Retinal pigment epithelial cell (primary cell): ENCODE measurements at places on chromosomes 12 and 14.

GRCh38 chr14:74910556-74910955 lies 12.5 kb downstream of the RPS6KL1 start:
- DNase-seq: no peak

- DNase-seq: peak; percentile 25
Measured at GRCh38 chr14:21037156-21037555, 2.5 kb upstream of the RNASE13 start.

- no peak for DNase-seq
Measured at GRCh38 chr12:50699940-50700339, 64.0 kb upstream of the ATF1 start.

DNA sequence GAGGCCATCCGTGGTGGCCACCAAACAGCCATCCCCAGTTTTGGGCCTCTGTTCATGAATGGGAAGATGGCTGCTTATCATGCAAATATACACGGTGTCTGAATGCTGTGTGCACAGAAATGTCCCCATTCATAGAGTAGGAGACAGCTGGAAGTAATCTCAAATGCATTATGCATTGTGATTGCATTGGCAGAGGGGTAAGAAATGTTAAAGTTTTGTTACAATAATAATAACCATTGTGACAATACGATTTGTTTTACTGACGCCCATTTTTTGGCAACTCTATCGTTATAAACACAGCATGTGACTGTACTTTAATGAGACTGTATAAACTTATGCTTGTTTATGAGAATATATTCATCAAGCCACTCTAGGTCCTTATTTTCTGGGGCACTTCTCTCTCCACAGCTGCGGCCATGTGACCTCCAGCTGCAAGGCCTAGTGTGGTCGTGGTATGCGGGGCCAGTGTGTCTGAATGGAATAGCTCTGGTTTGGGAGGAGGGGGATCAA lies 474.3 kb downstream of the VRK1 start:
- no peak for DNase-seq

DNA sequence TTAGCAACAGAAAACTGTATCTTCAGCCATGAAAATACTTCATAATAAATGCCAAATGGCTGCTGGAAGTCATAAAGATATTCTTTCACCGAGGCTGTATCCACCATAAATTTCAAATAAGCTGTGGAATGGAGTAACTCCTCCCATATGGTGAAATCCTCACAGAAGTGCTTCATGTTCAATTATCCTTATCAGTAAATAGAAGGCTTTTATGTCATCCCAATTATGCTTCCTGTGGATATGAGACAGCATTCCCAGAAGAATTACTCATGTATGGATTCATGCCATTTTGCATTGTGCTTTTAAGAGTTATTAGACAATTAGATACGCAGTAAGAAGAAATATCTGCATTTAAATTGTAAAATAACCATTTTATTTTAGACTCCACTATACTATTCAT lies 99.0 kb downstream of the RTN1 start:
- DNase-seq: peak; percentile 34

GRCh38 chr12:111030800-111031199 lies 110.4 kb upstream of the MYL2 start:
- no peak for DNase-seq

DNA sequence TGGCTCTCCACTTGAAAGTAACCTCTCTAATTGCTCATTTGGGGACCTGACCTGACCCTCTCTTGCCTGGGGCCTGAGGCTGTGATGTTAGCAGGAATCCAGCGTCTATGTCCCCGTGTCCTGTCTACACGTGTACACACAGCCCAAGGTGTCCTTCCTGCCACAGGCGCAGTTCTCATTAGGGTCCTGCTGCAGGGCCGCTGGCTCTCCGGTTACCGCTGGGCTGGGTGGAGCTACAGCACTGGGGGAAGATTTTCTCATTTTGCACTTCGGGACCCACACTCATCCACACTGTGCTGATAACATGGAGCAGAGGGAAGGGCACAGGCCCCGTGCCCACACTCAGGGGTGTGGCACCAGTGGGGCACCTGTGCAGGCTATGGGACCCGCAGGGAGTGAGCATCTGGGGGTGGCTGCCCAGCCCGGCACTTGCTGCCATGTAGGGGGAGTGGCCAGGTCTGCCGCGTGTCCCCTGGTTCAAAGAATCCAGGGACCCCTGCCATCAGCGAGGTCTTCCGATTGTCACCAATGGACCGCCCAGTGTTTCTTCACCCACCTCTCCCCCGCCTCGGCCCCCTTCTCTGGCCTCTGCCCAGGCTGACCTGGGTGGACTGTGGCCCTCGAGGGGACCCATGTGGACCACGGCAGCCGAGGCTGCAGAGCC lies 98.7 kb upstream of the SFSWAP start:
- DNase-seq: no peak

DNA sequence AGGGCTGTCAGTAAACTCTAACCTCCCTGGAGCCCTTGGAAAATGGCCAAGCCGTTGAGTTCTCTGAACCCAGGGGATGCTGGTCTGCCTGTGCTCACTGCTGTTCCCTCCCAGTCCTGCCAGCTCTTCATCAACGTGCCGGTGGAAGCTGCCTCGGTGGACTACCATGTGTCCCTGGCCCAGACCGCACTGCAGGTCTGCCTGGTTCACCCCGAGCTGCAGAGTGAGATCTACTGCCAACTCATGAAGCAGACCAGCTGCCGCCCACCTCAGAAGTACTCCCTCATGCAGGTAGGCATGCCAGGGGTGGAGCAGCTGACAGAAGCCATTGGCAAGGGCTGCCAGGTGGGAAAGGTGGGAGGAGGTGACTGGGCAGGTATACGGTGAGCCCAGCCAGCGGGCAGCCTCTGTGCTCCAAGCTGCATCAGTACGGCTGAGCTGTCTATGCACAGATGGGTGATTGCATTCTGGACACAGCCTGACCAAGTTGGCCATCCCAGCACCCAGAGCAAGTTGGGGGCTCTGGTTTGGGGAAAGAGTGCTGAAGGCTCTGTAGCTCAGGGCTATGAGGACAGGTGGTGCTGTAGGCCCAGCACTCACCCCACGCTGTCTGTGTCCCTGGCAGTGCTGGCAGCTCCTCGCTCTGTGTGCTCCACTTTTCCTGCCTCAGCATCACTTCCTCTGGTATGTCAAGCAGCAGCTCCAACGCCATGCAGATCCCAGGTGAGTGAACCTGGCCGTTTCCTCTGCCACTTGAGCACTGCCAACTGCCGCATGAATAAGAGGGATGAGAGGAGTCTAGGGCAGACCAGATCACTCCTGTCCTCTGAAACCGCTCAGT lies 21.9 kb downstream of the PIGH start:
- no peak for DNase-seq

DNA sequence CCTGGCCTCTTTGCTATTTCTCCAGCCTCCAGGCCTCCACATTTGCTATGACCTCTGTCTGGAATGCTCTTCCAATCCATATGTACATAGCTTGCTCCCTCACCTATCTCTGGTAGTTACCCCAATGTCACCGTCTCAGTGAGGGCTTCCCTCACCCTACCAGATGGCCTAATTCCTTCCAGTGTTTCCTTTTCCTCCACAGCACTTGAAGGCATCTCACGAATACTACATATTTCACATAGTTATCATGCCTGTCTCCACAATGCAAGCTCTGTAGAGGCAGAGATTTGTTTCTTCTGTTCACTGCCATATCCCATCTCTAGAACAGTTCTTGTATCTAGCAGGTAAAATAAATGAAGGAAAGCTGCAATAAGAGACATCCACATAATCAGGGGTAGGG lies 21.3 kb upstream of the HSP90B1 start:
- DNase-seq: no peak

GRCh38 chr14:100500128-100500527 lies 87.1 kb downstream of the BEGAIN start:
- no peak for DNase-seq

- DNase-seq: no peak
Measured at GRCh38 chr14:69994002-69994401, 114.8 kb downstream of the SMOC1 start.

- DNase-seq: no peak
Measured at GRCh38 chr12:116813271-116814041, 67.8 kb downstream of the HRK start.
